ENCODE measurements at places on chromosomes 11 and 22.
A peak's percentile ranks its signal among the peaks of the same experiment; 100 is the strongest.

GRCh38 chr11:64655941-64656601, 65.1 kb downstream of the SLC22A12 start:
- DNase-seq = no peak

GRCh38 chr11:61413496-61413895, 16.3 kb downstream of the CPSF7 start:
- DNase-seq = no peak

- no peak for DNase-seq
Observed at GRCh38 chr11:74519710-74520109, 26.2 kb upstream of the LIPT2 start.

DNA sequence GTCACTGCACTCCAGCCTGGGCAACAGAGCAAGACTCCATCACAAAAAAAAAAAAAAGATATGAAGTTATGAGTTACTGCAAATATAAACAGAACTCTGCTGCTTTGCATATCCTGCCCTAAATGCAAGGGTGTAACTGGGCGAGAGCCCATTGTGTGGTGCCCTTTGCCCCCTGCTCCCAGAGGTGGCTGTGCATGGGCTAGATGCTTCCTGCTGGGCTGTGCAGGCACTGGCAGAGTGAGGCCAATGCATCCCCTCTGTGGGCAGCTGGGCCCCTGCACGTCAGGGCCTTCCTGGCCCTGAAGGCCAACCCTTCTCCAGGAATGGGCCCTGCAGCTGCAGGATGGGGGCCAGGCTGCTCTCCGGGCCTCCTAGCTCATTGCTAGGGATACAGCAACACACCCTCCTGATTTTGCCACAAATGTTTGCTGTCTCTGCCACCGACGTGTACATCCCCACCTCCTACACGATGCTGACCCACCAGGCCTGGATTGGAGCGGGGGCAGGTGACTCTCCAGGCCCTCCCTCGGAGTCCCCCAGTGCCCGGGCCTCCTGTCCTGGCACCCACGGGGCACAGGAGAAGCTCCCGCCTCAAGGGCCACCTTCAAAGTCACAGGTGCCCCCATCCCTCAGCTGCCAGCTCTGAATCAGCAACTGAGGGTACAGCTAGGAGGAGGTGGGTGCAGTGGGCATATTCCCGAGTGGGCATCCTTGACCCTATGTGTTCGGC, 40.7 kb upstream of the COMT start:
- DNase-seq = no peak

GRCh38 chr11:128279866-128280265, 307.5 kb downstream of the ETS1 start:
- no peak for DNase-seq

GRCh38 chr11:84260862-84261261, 974.7 kb upstream of the CCDC90B start:
- DNase-seq = no peak

DNA sequence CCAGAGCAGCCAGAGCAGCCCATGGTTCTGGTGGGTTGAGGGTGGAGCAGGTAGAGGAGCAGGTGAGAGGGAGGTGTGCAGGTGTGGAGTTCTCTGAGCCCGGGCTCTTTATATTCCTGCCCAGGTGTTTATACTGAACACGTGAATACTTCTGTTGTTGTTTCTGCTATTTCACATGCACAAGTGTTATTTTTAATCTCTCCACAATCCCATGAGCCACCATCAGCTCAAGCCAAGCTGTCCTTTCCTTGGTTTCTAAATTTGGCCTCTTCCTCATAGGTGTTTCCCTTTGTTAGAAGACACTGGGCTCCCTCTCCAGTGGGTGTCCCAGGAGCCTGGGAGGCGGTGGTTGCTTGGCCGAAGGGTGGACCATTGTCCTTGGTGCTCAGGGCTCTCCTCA, at the start of gene KRTAP5-3:
Gene KRTAP5-3, minus strand, starts transcription at position 101 of the 400 bp plus-strand sequence. Its CDS starts 78 bp downstream, at position 23.
- DNase-seq = no peak

DNA sequence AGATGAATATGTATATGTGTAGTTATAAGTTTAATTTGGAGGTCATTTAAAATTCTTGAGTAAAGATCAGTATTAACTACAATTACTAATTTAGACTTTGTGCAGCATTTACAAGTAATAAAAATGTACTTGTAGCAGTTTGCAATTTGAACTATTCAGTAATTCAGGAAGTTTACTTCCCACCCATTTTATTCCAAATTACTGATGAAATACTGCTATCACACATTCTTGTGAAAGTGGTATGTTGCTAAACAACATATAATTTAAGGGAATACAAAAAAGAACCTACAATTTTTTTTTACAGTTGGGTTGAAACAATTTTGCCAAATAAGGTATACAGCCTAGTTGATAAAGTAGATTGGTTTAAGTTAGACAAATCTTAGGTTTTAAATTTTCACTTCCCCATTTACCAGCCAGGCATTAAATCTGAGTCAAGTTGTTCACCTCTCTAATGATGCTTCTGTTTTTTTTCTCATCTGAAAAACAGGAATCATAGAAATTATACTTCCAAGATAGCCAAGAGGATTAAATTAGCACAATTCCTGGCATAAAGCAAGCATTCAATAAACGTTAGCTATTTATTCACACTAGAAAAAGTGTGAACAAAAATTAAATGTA, 45.3 kb downstream of the ZBTB44 start:
- DNase-seq = no peak

DNA sequence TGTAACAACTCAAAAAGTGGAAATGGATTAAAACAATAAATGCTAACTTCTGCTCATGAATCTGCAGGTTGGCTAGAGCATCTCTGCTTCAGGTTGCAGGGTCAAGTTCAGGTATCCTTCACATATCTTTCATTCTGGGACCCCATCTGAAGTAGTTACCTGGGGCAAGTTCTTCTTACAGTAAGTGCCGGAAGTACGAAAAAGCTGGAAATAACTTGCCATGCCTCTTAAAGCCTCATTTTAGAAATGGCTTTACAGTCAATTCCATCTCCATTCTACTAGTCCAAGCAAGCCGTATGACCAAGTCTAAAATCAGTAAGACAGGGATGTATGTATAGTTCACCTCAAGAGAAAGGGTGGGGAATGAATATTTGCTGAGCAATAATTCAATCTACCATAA, 93.7 kb downstream of the FCHSD2 start:
- DNase-seq = no peak

DNA sequence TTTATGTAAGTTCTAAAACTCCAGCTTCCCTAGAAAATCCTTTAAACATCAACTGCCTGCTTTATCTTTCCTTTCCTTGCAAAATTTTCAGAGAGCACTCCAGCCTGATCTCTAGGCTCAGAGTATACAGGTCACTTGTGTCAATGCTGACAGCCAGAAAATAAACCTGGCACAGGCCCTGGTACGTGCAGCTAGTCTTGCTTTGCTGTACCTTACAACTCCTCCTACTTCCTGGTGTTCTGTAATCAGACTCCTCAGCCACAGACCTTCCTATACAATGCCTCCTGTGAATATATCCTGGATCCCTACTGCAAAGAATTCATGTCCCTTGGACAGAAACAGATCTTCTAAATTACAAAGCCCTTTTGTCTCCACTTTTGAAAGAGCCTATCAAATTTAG, 24.2 kb upstream of the TMEM123 start:
- peak; percentile 44 for DNase-seq

DNA sequence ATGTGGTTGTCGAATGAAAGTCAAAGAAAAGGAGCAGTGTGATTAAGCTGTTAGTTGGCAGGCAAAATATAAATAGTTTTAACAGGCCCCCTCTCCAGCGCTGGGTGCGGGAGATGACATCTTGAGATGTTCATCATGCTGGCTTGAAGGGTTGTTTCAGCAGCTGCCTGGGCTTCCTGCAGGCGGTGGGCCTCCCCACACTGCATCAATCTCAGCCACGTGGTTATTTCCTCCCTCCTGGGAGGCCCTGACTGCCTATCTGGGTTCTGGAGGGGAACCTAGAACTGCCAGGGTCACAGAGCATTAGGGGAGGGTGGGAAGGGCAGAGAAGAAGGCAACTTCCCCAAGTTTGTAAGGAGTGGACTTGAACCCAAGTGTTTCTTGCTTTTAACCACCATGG, 173.3 kb upstream of the SYT13 start:
- no peak for DNase-seq

DNA sequence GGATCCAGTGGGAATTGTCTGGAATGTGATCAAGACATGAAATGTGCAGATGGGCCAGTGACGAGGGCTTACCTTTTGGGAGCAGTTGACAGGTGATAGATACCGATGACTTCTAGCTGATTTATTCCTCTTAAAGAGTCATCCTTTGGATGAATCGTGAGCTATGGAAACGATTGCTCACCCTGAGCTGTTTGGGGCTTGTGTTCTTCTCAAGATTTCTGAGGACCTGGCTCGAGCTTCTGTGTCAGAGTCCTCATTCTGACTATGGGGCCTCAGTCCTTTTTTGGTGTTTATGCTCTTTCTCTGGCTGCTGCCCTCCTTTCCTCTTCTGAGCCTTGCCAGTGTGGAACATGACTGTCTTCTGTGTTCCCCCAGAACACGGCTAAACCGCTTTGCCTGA, 11.9 kb upstream of the AMPD3 start:
- DNase-seq = peak; percentile 49

DNA sequence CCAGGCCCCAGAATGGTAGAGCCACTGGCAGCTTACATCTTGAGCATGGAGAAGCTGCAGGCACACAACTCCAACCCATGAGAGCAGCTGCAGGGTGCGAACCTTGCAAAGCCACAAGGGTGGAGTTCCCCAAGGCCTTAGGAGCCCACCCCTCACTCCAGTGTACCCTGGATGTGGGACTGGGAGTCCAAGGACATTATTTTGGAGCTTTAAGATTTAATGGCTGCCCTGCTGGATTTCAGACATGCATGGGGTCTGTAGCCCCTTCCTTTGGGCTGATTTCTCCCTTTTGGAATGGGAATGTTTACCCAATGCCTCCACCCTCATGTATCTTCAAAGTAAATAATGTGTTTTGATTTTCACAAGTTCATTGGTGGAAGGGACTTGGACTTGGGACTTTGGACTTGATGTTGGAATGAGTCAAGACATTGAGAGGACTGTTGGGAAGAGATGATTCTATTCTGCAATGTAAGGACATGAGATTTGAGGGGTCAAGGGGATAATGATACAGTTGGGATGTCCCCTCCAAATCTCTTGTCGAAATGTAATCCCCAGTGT, 1.1 kb upstream of the KRTAP5-7 start:
- no peak for DNase-seq

GRCh38 chr11:64150481-64151239, 15.3 kb downstream of the MACROD1 start:
- no peak for DNase-seq

DNA sequence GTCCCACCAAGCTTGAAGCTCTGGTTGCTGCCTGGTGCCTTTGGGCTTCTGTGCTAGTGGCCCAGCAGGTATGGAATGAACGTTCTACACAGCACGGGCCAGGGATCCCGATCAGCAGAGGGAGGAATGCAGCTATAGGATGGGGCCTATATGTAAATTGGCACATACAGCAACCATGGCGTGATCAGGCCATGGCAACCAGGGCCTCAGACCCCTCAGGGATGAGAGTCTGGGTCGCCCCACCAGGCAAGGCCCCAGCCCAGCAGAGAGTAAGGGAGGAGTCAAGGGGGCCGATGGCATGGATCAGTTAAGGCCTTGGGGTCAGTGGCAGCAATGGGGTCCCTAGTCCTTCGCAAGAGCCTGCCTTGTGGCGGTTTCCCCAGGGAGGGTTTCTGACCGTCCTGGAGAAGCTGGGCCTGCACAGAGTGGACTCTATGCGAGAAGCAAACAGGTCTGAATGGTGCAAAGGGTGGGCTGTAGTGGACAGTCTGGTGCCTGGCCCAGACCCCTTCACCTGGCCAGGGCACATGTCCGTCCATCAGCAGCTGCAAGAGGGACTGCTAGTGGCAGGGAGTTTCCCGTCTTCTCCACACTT, 98.6 kb downstream of the RPS6KA4 start:
- no peak for DNase-seq

DNA sequence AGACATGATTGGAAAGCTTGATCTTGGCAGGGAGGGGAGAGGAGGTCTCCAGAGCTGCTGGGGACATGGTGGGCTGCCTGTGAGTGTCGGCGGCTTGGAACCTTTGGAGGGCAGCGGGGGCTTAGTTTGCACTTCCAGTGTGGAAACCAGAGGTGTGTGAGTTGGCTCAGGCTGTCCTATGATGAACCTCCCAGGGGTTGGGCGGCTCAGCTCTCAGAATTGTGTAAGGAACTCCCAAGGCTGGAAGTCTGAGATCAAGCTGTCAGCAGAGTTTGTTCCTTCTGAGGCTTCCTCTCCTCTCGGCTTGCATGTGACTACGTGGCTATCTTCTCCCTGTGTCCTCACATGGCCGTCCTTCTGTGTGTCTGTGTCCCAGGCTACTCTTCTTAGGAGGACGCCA, 87.9 kb upstream of the B3GAT1 start:
- no peak for DNase-seq

GRCh38 chr11:119615003-119615881, 113.8 kb downstream of the NECTIN1 start:
- no peak for DNase-seq

GRCh38 chr22:22478470-22478869, 30.1 kb downstream of the ZNF280B start:
- DNase-seq = no peak

GRCh38 chr11:76903325-76903724, 42.6 kb downstream of the ACER3 start:
- no peak for DNase-seq

- DNase-seq = no peak
Observed at GRCh38 chr11:44993971-44994704, 43.5 kb upstream of the TP53I11 start.

DNA sequence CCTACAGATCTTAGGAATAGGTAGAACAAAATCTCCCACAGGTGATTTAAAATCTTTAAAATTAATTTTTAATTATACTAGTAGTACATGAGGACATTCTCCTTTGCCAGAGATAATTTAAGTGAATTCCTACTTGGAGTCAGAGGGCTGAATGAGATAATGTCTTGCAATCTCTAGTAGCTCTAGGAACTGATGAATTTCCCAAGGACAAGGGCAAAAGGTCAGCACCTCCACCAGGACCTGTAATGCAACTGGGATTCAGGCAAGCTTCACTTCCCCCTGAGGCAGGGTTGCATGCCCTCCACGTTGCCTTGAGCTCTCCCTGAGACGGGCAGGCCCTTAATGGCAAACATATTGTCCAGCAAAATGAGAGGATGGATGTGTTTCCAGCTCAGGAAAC, 330.3 kb upstream of the PITPNB start:
- DNase-seq = no peak

- no peak for DNase-seq
Observed at GRCh38 chr22:43377548-43377895, 34.3 kb upstream of the MPPED1 start.

GRCh38 chr11:113505541-113506375, 30.6 kb upstream of the DRD2 start:
- DNase-seq = no peak

DNA sequence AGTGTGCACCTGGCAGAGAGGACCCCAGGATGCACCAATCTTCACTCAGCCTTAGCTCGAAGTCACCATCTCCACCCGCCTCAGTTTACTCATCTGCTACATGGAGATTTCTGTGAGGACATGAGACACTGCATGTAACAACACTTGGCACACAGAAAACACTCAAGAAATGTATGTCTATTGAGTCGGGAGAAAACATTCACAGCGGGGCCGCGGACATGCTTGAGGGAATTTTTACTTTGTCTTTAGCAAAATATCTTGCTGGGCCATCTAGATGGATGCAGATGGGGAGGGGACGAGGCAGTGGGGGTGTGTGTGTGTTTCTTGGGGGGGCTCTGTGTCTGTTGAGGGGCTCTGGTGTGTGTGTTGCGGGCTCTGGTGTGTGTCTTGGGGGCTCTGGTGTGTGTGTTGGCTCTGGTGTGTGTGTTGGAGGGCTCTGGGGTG, 28.4 kb upstream of the RFPL3 start:
- DNase-seq = no peak

GRCh38 chr11:93477684-93478234, 65.4 kb downstream of the SMCO4 start:
- DNase-seq = no peak
